ENCODE measurements at places on chromosomes 12 and 14. TPM values are rescaled to one million over a fixed set of nuclear protein-coding genes. Genes with fewer than 3 reads are reported as not detected.
A peak's percentile ranks its signal among the peaks of the same experiment; 100 is the strongest.

- H3K27me3 ChIP-seq = peaks cover 5% of the 10 kb centered on the region
- peaks cover 27% of the 10 kb centered on the region for H3K4me1 ChIP-seq
- DNase-seq = no peak
- peak overlapping the region; percentile 100 for H3K27ac ChIP-seq
- peak overlapping the region; percentile 98 for H3K4me3 ChIP-seq
These were observed 2.0 kb upstream of the SETD1B start for GRCh38 chr12:121801595-121802484.

DNA sequence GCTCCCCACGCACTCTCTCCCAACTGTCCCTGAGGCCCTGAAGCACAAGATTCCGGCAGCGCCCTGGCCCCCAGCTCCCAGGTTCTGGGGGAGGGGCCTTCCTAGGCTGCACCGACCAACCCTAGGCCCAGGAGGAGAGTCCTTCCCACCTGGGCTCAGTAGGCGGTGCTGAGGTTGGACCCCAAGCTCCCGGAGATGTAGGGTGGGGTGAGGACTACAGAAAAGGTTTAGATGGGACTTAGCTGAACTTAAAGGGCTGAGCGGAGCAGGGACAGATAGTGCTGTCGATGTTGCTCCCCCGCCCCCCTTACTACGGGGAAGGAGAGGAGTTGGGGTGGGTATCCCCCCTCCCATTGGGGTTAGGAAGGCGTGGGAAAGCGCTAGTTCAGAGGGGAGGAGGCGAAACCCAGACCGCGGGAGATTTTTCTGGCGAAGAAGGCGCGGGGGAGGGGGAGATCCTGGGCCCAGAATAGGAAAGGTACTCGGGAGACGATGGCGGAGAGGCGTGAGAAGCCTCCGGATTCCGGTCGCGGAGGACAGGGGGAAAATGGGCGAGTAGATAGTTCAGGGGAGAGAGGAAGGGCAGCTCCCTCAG is 4.2 kb upstream of the BAZ2A start:
- H3K4me3 ChIP-seq = peak overlapping the region; percentile 99
- peaks cover 59% of the 10 kb centered on the region for H3K4me1 ChIP-seq
- H3K27ac ChIP-seq = peak overlapping the region; percentile 100

GRCh38 chr12:6828781-6829535 is 751 bp downstream of the P3H3 start:
- no peak for DNase-seq
- peaks cover 31% of the 10 kb centered on the region for H3K27me3 ChIP-seq
- H3K27ac ChIP-seq = peak overlapping the region; percentile 90
- H3K36me3 ChIP-seq = peaks cover 13% of the 10 kb centered on the region

KIF5A gene
- 4.4 TPM for total RNA-seq

PPP4R4 gene
- total RNA-seq = 1.9 TPM

GNS gene
- 84.7 TPM for total RNA-seq

DNA sequence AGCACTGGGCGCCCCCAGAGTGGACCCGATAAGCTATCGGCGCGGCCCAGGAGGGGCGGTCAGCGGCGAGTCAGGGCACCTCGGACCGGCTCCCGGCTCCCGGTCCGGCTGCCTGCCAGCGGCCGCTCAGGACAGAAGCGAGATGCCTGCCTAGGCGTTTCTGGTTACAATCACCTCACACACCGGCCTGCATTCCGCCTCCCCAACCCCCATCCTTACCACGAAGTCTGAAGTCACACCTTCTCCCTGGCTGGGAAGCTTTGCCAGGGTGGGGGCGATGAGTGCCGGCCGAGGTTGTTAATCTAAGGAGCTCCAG is 42.6 kb upstream of the TBX5 start:
- peaks cover 4% of the 10 kb centered on the region for H3K4me1 ChIP-seq
- no peak overlapping the region for H3K27ac ChIP-seq
- H3K27me3 ChIP-seq = peaks cover 98% of the 10 kb centered on the region
- no peaks in the 10 kb centered on the region for H3K36me3 ChIP-seq
- no peak for DNase-seq
- no peak overlapping the region for H3K4me3 ChIP-seq

APOF gene
- not detected for total RNA-seq

DNA sequence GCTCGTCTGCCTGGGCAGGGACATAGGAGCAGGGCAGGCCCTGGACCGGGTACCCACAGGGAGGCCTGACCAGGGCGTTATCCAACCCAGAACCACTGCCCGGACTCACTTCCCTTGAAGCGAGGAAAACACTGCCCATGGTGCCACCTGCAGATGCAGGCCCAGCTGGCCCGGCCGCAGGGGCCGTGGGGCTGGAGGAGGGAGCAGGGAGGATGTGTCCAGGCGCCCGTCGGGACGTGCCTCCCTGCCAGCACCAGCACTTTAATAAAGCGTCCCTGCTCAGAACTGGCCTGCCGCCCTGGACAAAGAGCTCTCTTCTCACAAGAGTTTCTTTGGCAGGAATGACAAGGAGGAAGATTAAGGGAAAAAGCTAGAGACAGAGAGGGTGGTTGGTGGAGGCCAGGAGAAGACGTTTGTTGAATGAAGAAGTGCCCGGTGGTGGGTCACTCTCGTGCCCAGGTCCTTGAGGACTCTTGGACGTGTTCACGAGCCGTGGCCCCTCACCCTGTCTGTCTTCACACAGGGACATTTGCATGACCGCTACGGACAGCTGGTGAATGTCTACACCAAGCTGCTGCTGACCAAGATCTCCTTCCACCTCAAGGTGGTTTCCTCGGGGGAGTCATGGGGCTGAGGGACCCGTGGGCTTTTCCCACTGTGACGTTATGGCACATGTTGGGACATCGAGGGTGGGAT is 14.2 kb downstream of the HIP1R start:
- no peak overlapping the region for H3K4me3 ChIP-seq
- peaks cover 9% of the 10 kb centered on the region for H3K4me1 ChIP-seq
- no peaks in the 10 kb centered on the region for H3K36me3 ChIP-seq

- peaks cover 13% of the 10 kb centered on the region for H3K27me3 ChIP-seq
- H3K36me3 ChIP-seq = no peaks in the 10 kb centered on the region
- H3K27ac ChIP-seq = no peak overlapping the region
- H3K4me3 ChIP-seq = no peak overlapping the region
- H3K4me1 ChIP-seq = no peaks in the 10 kb centered on the region
- DNase-seq = no peak
These were observed 317.0 kb upstream of the TMPO start for GRCh38 chr12:98198261-98198982.

- peaks cover 12% of the 10 kb centered on the region for H3K36me3 ChIP-seq
- H3K27ac ChIP-seq = no peak within 1 kb of the TSS
- H3K4me3 ChIP-seq = no peak within 1 kb of the TSS
- peaks cover 10% of the 10 kb centered on the region for H3K4me1 ChIP-seq
- no peak for DNase-seq
- H3K27me3 ChIP-seq = no peaks in the 10 kb centered on the region
These were observed at the start of gene STAC3 for GRCh38 chr12:57250956-57251355. TSS of gene STAC3 (minus strand) at chr12:57251187. CDS start at chr12:57249636, 1,551 bp downstream.

DNA sequence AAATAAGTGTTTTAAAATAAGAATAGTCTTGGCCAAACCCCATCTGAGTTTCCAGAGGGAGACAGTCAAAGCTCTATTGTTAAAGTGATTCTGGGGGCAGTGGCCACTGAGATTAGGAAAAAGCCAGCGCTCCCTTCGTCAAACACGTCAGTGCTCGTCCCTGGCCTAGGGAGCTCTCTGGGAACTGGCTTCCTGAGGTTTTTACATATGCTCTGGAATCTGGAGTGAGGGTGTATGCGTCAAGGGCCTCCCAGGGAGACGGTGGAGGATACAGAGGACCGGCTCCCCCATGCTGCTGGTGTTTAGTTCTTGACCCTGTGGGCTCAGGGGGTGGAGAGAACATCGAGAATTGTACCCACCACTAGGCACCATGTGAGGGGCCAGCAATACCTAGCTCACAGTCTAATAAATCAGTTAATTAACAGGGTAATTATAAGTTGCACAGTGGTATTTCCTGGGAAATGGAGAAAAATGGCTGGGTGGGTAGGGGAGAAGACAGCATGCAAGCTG is 87.0 kb downstream of the SLC25A47 start:
- no peak overlapping the region for H3K27ac ChIP-seq
- H3K27me3 ChIP-seq = no peaks in the 10 kb centered on the region
- DNase-seq = no peak
- no peak overlapping the region for H3K4me3 ChIP-seq
- peaks cover 43% of the 10 kb centered on the region for H3K4me1 ChIP-seq

GUCY2C gene
- total RNA-seq = 2.1 TPM

DNA sequence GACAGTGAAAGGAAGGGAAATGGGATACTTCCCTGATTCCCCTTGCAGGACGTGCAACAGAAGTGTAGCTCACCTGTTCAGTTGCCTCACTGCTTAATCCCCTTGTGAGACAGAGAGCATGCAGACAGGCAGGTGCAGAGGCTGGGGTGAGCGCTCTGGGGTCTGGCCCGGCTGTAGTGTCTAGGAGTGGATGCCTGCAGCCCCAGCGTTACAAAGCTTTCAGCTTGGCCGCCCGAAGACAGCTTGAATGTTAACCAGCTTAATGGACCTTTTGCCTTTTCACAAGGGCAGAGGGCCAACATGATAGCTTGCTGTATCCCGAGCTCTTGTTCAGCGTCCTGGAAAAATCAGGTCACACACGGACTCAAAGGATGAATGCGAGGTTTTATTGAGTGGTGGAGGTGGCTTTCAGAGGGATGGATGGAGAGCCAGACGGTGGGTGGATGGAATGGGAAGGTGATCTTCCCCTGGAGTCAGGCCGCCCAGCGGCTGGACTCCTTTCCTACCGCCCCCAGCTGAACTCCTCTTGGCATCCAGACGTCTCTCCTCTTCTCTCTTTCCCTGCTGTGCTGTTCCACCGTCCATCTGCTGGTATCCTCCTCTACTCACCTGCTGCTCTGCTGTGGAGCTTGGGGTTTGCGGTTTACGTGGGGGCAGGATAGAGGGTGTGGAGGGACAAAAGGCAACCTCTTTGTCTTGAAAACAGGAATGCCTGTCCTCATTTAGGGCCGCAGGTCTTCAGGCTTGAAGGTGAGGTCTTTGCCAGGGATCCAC is 86.2 kb upstream of the RESF1 start:
- H3K36me3 ChIP-seq = peaks cover 16% of the 10 kb centered on the region
- no peak overlapping the region for H3K4me3 ChIP-seq
- H3K4me1 ChIP-seq = peaks cover 6% of the 10 kb centered on the region
- no peak overlapping the region for H3K27ac ChIP-seq
- DNase-seq = no peak
- no peaks in the 10 kb centered on the region for H3K27me3 ChIP-seq

DNA sequence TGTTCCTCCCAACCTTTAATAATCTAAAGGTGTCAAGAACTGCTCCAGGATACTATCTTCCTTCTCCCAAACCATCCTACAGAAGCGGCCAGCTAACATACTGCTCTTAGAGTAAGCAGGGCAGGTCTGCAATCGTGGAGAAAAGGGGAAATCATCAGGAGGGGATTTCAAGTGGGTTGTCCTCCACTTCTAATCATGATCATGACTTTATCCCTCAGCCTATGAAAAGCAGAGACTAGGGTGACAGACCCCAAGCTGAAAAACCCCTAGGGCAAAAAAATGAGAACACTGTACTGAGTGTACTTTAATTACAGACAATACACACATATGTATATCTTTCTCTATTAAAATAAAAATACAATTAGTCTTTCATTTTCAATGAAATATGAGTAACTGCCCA is 13.9 kb downstream of the DUSP16 start:
- DNase-seq = no peak

- no peak overlapping the region for H3K4me3 ChIP-seq
- H3K27me3 ChIP-seq = peaks cover 21% of the 10 kb centered on the region
- no peak overlapping the region for H3K27ac ChIP-seq
- no peak for DNase-seq
- no peaks in the 10 kb centered on the region for H3K4me1 ChIP-seq
These were observed 191.1 kb downstream of the GRIN2B start for GRCh38 chr12:13790317-13790716.
